ENCODE measurements at places on chromosomes 11 and 22.

DNA sequence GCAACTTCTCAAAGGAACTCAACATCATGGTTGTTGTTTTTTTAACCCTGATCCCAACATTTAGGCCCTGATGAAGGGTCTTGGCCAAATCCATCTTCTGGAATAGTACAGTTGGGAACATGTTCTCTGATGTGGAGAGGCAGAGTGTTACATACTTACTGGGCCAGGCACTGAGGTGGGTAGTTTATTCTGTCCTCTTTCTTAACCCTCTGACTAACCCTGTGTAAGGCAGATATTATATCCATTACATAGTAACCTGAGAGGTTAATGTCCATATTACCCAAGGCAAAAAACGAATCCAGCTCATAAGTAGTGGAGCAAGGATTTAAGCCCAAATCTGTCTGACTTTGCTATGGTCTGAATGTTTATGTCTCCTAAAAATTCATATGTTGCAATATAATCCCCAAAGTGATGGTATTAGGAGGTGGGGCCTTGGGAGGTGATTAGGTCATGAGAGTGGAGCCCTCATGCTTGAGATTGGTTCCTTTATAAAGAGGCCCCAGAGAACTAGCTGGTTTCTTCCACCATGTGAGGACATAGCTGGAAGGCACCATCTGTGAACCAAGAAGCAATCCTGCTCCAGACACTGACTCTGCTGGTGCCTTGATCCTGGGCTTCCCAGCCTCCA is 16.3 kb downstream of the PPFIBP2 start:
- no peak for DNase-seq

- DNase-seq: no peak
These were observed 14.5 kb downstream of the CRTAM start for GRCh38 chr11:122852796-122853160.

DNA sequence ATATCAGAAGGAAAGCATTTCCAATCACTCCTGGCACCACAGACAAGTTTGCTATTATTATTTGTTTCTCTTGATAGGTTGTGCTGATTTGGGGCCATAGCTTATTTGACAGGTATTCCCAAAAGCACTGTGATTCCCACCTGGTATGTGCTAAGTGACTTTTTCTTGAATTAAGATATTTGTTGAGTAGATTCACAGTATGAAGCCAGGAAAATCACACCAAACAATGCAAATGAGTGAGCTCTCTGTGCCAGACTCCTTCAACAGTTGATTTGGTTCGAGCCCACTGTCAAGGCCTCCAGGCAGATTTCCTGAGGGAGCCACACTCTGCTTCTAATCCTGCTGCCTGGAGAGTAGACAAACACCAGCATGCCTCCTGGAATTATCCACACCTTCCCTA is 253.0 kb upstream of the POU2AF2 start:
- no peak for DNase-seq

GRCh38 chr11:119254239-119254638 is 48.1 kb downstream of the CBL start:
- DNase-seq: no peak

DNA sequence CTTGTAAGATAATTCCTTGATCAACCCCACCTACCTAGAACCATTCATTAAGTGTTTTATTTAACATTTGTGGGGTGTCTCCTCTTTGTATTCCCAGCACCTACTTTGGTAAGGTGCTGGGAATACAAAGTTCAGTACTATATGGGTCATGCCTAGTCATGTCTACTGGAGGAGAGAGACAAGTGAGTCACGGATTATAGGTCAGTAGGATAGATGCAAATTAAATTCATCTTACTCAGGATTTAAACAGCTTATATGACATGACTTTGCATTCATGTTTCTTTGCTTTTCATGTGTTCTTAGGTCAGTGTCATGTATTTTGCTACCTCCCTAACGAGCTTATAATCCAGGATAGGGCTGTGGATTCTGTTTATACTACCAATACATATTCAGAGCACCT is 3.4 kb upstream of the FADS1 start:
- no peak for DNase-seq

GRCh38 chr22:34622602-34623001 is 443.4 kb upstream of the ISX start:
- DNase-seq: no peak

DNA sequence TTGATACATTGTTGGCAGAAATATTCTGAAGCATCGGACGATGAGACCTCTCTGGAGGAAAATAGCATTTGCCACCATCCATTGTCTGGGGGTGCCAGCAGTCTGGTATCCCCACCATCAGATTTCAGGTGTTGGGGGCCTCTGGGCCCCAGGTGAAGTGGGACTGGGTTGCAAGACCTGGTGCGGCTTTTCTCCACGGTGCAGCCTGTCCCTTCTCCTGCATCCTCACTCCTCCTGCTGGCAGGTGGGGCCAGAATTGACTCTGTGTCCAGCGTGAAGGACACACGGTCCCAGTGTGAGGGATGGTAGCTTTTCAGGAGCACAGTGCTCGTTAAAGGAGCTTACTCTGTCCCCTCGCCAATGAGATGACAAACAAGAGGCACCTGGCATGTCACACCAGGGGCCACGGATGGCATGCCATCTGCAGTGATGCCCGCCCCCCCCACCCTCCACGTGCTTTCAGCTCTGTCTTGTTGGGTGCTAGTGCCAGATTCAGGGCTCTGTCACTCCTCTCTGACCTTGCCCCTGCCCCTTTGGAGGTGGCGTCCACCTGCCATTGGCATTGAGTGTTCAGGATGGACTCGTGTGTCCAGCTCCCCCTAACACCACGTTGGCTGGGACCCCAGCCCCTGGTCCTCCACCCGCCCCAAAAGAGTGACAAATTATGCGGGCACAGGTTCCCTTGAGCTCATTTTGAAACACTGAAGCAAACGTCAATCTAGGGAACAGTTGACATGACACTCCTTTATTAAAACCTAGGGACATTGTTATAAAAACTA is 62.4 kb downstream of the PARVG start:
- DNase-seq: no peak

DNA sequence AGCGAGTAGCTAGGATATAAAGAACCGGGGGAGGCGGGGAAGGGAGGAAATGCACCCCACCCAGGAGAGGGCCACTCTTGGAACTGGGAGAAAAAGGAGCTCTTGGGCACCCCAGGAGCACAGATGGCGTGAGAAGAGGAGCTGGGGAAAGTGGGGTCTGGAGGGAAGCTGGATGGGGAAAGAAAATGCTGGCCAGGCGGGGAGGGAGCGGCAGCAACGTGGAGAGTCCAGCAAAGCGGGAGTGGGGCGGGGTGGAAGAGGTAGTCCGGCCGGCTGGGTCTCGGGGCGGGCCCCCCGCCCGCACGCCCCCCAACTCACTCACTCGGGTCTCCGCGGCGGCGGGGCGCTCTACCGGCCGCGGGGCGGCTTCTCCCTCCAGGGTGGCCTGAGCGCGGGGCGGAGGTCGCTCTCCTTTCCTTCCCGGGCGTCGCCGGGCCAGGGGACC is 522 bp downstream of the TOB2 start:
- DNase-seq: no peak

DNA sequence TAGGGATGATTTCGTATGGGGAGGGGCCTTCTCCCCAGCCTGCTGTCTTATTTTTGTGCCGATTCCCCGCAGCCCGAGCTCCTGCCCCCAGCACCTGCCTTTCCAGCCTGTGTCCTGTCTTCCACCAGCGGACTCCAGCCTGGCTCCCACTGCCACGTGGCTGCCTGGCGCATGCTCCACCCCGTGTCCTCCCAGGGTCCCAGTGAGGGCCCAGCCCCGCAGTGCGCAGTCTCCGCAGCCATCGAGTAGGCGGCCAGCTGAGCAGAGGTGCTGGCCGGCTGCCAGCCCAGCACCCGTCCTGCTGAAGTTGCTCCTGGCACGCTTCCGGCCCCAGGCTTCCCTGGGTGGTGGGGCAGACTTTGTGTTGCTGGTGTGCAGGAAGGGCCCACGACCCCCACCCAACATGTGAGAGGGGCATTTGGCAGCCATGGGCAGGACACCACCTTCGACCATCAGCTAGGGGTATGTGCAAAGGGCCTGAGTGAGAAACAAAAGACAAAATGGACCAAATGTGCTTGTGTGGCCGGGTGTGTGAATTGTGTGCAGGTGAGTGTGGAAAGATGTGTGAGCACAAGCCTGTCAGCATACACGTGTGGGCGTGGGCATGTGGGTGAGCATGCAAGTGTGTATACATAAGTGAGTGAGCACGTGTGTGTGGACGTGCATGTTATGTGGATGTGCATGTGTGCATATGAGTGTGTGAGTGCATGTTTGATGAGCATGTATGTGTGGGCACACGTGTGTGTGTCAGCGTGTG is 55.9 kb downstream of the RTN4R start:
- DNase-seq: peak; percentile 39

GRCh38 chr11:762421-763072 is 14.7 kb downstream of the GATD1 start:
- no peak for DNase-seq

GRCh38 chr11:78256962-78257361 is 68.2 kb downstream of the USP35 start:
- DNase-seq: no peak

DNA sequence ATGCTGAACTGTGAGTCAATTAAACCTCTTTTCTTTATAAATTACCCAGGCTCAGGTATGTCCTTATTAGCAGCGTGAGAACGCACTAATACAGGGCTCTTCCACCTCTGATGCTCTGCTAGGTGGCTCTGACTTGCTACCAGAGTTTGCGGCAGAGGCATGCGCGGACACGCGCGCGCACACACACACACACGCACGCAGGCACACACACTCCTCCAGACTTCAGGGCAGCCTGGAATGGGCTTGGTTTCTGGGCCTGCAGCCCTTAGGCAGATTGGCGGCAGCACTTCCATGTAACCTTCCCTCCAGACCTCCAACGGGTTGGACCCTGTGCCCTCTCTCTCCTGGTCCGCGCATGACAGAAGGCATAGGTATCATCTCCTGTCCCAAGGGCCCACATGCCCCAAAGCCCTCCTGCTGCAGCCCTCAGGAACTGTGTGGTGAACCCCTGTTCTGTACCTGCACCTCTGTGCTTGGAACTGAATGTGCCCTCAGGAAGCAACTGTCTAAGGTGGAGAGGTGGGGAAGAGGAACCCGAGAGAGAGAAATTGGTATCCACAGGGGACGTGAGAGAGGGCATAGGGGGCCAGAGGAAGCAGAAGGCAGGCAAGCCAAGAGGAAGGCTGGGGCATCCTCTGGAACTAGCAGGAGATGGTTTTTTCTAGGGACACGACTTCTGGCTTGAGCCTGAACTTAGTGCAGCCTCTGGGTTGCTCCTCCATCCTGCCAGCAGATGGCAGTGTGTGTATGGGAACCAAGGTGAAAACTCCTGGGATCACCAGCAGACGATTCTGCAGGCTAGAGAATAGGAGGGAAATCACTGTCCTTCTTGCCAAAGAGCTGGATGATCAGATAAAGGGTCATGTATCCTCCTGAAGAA is 23.4 kb upstream of the RIC3 start:
- peak; percentile 47 for DNase-seq

DNA sequence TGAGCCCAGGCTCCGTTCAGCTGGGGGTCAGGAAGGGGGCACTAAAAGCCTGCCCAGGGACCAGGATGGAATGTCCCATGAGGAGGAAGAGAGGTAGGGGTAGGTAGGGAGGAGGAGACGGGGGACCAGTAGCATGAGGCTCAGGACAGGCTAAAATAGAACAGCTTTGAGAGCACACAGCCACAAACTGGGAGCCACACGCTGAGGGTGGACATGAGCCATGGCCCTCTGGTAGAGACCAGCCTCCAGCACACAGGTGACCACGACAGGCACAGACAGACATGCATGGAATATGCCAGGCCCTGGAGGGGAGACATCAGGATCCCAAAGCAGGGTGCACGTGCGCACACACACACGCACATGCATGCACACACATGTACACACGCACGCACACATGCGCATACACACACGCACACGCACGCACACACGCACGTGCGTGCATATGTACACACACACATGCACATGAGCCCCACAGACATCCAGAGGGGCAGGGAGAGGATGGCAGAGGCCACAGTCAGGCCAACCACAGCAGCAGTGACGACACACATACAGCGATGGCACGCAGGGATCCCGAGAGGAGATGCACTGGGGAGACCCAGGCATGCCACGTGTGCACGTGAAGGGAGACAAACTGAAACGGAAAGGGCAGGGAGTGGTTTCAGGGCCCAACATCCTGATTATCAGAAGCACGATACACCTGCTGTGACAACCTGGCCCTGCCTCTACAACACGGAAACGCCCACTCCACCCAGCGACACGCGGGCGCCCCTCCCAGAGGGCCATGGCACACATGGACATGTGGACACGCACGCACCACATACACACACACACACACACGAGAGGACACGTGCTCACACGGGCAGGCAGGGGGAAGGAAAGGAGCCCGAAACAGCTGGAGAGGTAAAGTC is 25.7 kb downstream of the LRRC10B start:
- DNase-seq: no peak

- no peak for DNase-seq
These were observed 246.9 kb upstream of the LUZP2 start for GRCh38 chr11:24249921-24250320.

GRCh38 chr11:73465023-73465675 is 89.0 kb downstream of the RELT start:
- no peak for DNase-seq

DNA sequence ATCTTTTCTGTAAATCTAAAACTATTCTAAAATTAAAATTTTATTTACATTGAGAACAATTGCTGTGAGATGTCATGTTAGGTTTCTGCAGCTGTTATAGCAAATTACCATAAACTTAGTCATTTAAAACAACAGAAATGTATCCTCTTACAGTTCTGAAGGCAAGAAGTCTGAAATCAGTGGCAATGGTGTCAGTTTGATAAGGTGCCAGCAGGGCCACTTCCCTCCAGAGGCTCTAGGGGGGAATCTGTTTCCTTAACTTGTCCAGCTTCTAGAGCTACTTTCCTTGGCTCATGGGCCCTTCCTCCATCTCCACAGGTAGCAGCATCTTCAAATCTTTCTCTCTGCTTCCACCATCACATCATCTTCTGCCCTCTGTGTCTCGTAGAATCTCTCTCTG is 23.0 kb downstream of the MOGAT2 start:
- no peak for DNase-seq

GRCh38 chr11:95301474-95301873 is 70.5 kb upstream of the SESN3 start:
- no peak for DNase-seq

GRCh38 chr22:48585916-48586798 is 1241.5 kb downstream of the BRD1 start:
- no peak for DNase-seq

GRCh38 chr11:65591939-65592857 is 3.4 kb downstream of the KCNK7 start:
- no peak for DNase-seq

- DNase-seq: no peak
These were observed 68.6 kb upstream of the SORL1-AS1 start for GRCh38 chr11:121521145-121522042.
